ENCODE measurements at places on chromosomes 4 and X. TPM values are rescaled to one million over a fixed set of nuclear protein-coding genes. Genes with fewer than 3 reads are reported as not detected.

GRCh38 chr4:40199179-40199670 is 2.4 kb downstream of the RHOH start:
- DNase-seq: no peak

DNA sequence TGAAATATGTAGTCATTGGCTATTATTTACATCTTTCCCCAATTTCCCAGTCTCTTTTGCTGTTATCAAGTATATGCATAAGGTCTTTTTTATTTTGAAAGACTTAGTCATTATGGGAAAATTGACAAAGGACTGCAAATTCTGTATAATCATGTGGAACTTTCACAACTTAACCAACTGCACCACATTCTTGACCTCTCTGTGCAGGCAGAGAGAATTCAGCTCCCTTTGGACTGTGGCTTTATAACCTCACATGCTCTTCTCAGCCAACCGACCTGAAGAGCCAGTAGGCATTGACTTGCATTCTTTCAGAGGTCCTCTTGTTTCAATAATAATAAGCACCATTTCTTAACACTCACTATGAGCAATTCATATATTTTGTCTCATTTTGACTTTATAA is 66.9 kb downstream of the ANXA3 start:
- DNase-seq: no peak

DNA sequence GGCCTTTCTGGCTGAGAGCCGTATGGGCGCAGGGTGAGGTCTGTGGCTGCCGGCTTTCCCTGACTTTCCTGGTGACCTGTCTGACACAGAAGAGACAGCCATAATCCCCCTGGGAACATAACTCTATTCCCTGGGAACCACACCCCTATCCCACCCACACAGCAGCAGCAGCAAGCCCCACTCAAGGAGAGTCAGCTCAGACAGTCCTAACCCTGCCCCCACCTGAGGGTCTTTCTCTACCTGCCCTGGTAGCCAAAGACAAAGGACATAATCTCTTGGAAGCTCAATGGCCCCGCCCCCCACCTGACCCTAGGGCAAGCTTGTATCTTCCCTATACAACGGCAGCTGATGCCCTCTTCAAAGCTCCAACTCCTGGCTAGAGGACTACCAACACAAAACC is 74.6 kb downstream of the PABPC4L start:
- DNase-seq: no peak

GRCh38 chr4:169160825-169161224 is 109.9 kb downstream of the SH3RF1 start:
- DNase-seq: no peak

DNA sequence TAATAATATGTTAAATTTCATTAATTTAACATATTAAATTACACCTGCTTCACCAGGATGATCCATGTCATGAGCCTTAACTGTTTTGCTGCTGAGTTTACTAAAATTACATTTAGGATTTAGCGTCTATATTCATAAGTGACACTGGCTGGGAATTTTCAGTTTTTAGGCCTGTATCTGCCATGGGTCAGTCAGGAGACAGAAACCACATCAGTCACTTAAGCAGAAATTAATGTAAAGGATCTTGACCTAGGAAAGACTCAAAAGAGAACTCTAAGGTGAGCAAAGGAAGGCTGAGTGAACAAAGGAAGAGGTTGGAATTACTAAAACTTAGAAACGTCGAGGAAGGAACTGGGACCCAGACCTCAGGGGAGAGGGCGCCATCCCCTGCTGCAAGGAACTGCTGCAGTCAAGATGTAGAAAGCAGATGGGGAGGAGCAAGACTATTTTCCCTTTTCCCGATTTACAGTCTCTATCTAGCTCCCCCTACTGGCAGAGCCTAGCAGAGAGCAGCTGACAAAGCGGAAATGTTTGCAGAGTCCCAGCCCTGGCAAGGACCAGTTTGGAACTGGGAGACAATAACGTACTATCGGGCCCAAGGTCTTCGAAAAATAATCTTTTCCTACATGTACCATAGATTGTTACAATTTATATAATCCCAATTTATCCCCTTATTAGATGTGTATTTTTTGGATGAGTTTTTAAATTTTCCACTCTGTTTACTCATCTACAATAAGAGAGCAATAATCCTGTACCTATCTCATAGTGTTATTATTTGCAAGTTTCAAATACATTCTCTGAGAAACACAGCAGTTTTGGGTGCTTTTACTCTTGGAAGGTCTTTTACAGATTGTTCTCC is 22.6 kb upstream of the RBBP7 start:
- DNase-seq: peak; percentile 59

SPARCL1 gene
- total RNA-seq: 361 TPM

GRCh38 chr4:173499658-173500535 is 30.1 kb downstream of the HAND2 start:
- DNase-seq: no peak

DNA sequence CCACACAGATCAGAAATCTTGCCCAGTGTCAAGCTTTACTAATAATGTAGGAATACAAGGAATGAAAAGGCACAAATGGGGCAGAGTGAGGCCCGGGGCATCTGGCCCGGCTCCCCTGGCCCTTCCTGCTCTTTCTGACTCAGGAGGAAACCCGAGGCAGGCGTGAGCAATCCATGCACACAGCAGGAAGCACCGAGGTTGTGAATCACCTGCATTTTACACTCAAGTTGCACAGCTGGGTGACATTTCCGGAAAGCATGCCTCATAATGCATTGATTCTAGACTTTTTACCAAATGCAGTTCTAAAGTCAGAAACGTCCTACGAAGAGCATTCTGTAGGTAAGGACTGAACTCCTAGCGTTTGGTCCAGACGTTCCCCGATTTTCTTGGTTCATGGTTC is 38.9 kb downstream of the PRIMPOL start:
- no peak for DNase-seq

DNA sequence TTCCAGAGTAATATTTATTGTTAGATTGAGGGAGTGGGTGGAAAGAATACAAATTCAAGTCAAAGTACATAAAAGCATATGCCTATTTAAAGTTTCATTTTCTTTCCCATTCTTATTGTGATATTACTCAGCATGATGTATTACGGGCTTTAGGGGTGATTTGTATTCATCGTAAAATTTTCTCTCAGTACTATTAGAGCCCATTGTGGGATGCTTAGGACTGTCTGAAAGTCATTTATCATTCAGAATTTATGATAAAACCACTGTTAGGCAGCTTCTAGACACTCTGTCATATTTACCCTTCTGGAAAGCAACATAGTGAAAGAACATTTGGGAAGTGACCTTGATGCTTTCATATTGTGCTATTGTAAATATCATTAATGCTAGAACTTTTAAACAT is 45.9 kb downstream of the AGA start:
- no peak for DNase-seq

DNA sequence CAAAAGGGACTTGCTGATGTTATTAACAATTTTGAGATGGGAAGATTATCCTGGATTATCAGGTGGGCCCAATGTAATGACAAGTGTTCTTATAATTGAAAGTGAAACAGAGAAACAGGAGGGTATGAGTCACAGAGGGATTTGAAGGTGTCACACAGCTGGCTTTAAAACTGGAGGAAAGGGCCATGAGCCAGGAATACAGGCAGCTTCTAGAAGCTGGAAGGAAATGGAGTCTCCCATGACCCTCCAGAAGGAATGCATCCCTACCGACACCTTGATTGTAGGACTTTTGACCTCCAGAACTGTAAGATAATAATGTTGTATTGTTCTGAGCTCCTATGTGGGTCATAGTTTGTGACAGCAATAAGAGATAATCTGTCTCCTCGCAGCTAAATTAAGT is 98.0 kb upstream of the STIM2 start:
- DNase-seq: no peak

DNA sequence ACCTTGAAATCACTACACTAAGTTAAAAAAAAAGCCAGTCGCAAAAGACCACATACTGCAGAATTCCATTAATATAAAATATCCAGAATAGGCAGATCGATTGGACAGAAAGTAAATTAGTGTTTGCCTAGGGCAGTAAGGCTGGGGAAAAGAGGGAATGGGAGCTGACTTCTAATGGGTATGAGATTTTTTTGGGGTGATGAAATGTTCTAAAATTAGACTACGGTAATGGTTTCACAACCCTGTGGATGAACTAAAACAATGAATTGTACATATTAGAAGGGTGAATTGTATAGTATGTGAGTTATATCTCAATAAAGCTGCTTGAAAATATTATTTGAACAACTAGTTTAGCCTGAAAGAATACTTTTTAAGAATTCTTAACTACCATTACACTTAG is 6.7 kb upstream of the GPRIN3 start:
- DNase-seq: no peak

DNA sequence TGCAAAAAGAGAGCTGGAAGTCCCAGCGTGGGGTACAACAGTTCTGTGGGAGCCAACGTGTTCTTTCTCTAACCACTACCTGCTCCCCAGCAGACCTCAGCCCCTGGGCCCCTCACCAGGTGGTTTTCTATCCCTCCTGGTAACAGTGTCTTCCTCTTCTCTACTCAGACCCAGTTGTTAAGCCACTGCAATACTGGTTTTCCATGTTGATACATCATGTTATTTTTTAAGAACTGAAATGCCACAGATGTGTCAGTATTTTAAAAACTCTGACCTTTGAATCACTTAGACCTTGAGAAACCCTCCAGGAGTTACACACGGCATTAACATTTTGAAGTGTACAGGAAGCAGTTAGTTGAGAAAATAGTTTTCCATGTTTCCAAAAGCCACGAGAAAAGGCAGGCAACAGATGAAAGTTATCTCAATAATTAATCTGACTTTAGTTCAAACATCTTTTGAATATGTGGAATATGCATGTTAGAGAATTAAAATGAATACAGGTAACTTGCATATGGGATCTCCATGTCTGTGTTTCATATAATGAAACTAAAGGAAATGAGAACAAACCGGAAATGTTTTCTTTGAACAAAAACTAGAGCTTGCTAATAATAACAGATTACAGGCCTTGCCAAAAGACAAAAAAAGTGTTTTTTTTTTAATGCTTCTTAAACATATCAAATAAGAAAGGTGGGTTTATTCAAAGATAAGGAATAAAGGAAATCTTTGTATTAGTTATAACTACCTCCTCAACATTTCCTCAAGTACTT is 108.8 kb downstream of the ZNF827 start:
- DNase-seq: no peak

DNA sequence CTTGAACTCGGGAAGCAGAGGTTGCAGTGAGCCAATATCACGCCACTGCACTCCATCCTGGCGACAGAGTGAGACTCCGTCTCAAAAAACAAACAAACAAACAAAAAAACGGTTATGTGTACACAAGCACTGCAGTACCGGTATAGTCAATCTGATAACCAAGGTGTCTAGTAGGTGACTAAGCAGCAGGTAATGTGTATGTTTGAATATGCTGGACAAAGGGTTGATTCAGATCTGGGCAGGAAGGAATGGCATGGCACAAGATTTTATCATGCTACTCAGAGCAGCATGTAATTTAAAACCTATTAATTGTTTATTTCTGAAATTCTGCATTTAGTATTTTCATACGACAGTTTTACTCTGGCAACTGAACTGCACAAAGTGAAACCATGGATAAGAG is 41.7 kb downstream of the MAGEC1 start:
- no peak for DNase-seq

GRCh38 chr4:120821029-120821428 is 101.5 kb downstream of the PRDM5 start:
- no peak for DNase-seq

- DNase-seq: no peak
Observed at GRCh38 chr4:149029056-149029651, 586.9 kb upstream of the NR3C2 start.

- DNase-seq: peak; percentile 89
Observed at GRCh38 chrX:135520553-135521404, at the start of gene INTS6L. INTS6L (plus strand) TSS chrX:135520660; CDS start chrX:135520993, 333 bp downstream.

DNA sequence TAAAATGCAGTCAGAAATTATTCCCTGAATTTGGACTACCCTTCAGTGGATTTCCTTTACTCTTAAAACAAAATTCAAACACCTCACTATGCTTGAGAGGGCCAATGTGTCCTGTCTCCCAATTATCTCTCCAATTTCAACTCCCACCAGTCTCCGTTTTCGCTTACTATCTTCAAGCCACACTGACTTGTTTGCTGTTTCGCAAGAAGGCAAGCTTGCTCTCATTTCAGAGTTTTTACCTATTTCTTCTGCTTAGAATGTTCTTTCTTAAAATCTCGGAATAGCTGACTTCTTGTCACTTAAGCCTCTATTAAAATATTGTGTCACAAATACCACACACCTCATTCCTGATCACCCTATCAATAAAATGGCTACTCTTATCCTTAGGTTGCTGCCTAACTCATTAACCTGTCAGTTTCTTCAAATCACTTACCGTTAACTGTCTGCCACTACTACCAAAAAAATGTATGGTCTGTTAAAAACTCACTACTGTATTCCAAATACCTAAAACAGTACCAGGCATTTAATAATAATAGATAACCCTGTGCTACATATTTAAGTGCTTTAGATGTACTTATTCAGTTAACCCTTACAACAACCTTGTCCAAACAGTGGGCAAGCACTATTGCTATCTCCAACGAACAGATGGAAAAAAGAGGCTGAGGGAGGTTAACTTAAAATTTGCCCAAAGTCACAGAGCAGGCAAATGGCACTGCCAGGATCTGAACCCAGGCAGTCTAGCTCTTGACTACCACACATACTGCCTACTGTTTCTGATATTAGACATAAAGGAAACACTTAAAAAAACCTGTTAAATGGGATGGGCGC is 2.9 kb downstream of the UBA6 start:
- no peak for DNase-seq

- no peak for DNase-seq
Observed at GRCh38 chr4:45368832-45369231, 642.5 kb upstream of the GNPDA2 start.

GRCh38 chr4:85280963-85281362 is 194.0 kb upstream of the ARHGAP24 start:
- no peak for DNase-seq

NSG1 gene
- total RNA-seq: 6.8 TPM

NXF3 gene
- 0.32 TPM for total RNA-seq

GRCh38 chr4:27005905-27006590 is 145.4 kb downstream of the STIM2 start:
- DNase-seq: no peak

- DNase-seq: no peak
Observed at GRCh38 chrX:24235084-24235710, 78.7 kb downstream of the SUPT20HL2 start.

DNA sequence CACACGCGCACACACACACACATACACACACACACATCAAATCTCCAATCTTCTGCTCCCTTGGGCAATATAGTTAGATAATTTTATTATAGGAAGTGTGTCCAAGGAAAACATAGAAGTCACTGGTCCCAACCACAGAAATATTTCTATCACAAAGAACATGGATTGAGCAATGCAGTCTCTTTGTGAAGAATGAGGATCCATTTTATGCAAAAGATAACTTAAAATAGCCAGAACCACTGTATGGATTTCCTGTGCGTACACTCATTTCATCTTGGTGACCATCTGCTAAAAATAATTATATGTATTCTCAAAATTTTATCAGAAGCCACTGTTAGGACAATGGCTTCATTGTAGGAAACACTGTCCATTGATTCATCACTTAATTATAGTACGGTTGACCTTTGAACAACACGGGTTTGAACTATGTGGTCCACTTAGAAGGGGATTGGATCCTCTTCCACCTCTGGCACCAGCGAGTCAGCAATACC is 169.6 kb upstream of the MXRA5 start:
- no peak for DNase-seq
